ENCODE measurements at places on chromosomes 16 and 17.

DNA sequence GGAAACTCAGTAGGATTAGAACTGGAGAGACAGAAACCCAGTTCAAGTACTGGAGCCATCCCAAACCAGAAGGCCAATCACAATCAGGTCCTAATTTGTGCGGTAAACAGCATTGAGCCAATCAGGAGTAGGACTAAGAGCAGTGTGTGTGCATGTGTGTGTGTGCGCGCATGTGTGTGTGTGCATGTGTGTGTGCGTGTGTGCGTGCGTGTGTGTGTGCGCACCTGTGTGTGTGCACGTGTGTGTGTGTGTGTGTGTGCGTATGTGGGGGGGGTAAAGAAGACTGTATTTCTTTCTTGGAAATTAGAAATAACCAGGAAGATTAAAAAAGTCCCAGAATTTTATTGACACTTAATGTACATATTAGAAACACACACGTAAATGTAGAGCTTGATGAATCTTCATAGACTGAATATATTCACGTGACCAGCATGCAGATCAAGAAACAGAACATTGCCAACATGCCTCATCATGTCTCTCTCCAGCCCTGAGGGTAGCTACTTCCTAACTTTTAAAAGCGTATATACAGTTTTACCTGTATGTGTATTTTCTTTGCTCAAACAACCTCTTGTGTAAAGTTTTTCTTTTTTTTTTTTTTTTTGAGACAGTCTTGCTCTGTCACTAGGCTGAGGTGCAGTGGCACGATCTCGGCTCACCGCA, 919 bp upstream of the DHRS7C start:
- no peak for DNase-seq

DNA sequence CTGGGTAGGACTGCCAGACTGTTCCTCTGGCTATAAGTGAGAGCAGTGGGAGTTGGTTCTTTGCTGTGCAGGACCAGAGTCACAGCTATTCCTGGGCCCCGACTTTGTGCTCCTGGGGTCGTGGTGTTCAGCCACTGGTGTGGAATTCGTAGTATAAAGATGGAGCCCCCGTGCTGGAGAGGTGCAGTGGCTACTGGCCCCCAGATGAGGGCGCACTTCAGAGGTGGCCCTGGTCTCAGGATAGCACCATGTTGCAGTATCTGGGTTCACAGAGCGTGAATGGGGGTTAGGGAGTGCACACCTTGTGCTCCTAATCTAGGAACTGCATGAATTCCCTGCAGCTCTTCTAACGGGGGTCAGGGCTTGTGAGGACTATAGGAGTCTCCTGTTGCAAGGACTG, 21.1 kb downstream of the TANC2 start:
- no peak for DNase-seq

- no peak for DNase-seq
These were observed 104.3 kb upstream of the SDK2 start for GRCh38 chr17:73748508-73748907.

GRCh38 chr16:50276801-50277555, 10.6 kb downstream of the ADCY7 start:
- DNase-seq: no peak

DNA sequence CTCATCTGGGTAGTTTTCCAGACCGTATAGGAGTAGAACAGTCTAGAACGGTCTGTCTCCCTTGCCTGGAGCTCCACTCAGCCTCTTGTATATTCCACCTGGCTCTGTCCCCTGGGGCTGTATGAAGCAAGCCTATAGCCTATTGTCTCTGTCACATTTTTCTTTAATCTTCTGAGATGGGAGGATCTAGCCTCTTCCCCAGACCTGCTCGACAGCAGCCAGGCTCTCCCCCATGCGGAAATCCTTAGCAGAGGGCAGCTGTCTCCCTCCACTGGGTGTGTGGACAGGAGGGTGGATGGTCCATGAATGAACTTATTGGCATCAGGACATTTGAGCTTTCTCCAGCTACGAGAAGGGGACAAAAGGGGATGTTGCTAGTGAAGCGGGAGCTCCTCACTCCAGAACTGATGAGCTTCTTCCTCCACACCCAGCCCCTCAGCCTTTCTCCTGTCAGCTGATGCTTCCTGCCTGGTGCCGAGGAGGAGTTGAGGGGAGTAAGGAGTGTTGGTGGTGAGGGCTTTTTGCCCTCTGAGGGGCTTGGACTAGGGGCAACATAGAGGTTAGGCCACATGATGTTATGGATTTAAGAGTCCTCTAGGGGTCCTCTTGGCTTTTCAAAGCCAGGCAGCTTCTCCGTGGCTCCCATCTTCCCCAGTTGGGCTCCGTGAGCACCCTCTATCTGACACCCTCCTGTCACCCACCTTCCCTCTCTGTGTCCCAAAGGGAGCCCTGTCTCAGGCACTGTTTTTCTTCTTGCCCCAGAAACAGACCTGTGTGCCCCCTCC, 28.0 kb downstream of the ARHGAP23 start:
- DNase-seq: no peak

GRCh38 chr17:560432-560873, 154.2 kb downstream of the VPS53 start:
- no peak for DNase-seq

- no peak for DNase-seq
These were observed 38.1 kb upstream of the RHOT1 start for GRCh38 chr17:32104158-32104557.

GRCh38 chr17:49915670-49916069, 53.3 kb upstream of the DLX4 start:
- no peak for DNase-seq

DNA sequence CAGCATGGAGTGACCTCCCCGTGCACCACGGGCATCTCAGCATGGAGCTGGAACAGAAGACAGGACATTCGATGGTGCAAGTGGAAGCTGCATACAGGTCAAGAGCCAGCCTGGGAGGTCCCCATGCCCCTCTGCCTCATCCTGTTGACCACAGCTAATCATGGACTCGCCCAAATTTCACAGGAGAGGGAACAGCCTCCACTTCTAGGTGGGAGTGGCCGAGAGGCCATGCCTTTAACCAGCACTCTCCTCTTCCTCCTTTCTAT, 3.8 kb upstream of the SLC47A2 start:
- DNase-seq: no peak

GRCh38 chr17:35780950-35781349, 14.5 kb downstream of the MMP28 start:
- DNase-seq: no peak

DNA sequence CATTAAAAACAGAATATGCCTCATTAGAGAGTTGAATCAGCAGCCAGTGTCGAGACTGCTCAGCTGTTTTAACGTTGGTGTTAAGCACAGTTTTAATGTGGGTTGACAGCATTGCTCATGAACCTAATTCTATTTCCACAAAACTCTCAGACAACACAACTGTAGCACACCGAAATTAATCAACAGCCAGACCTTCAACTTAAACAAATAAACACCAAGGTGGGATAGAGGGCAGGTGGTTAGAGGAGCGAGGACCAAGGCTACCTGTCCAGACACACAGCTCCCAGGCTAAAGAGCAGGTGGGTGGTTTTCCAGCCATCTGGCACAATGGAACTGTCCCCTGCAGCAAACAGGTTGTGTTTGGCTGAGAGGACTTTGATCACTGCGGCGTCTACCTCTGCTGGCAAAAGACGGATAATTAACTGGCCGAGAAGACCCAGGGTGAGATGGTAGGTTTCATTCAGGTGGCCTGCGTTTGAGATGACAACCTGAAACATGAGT, 69.6 kb upstream of the ATP2A3 start:
- DNase-seq: no peak

GRCh38 chr16:83002351-83003334, 375.9 kb downstream of the CDH13 start:
- DNase-seq: no peak

- DNase-seq: no peak
These were observed 202.8 kb upstream of the FOXF1 start for GRCh38 chr16:86307514-86307903.

GRCh38 chr16:17160920-17161431, 309.8 kb downstream of the XYLT1 start:
- no peak for DNase-seq

DNA sequence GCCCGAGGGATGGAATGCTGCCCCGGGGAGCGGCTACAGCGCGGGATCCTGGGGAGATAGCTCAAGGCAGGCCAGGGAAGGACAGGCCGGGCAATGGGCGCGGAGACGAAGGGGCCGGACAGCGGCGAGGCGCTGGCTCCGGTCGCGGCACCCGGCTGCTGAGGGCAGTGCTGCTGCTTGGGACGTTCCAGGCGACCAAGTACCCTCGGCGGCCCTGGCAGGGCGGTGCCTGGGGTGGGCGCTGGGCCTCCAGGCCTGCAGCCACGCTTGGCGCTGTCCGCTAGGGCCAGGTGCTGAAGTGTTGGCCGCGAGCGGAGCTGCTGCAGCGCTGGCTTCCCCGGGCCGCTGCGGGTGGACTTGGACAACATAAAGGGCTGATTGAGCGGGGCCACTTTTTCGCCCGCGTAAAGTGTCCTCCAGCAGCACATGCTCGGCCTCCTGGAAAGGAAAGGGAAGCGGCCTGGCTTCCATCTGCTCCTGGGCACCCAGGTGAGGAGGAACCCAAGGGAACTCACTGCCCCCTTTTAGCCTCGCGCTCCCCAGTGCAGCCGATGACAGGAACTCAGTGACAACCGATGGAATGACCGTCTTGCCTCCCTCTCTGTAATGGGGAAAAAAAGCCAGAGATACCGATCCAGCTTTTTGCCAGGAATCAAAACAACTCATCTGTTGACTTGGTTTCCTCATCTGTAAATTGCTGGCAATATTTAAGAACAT, 23.7 kb downstream of the CLEC3A start:
- DNase-seq: no peak

- DNase-seq: no peak
These were observed 147.3 kb upstream of the FOXF1 start for GRCh38 chr16:86363057-86363490.

DNA sequence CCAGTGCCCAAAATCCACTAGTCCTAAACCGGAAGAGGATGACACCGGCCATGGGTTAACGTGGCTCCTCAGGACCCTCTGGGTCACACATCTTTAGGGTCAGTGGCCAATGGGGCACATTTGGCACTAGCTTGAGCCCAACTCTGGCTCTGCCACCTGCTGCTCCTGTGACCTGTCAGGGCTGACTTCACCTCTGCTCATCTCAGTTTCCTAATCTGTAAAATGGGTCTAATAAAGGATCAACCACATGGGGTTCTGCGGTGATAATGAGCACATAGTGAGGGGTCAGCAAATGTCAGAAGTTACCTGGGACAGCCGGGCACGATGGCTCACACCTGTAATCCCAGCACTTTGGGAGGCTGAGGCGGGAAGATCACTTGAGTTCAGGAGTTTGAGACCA, 18.4 kb downstream of the QPRT start:
- no peak for DNase-seq

DNA sequence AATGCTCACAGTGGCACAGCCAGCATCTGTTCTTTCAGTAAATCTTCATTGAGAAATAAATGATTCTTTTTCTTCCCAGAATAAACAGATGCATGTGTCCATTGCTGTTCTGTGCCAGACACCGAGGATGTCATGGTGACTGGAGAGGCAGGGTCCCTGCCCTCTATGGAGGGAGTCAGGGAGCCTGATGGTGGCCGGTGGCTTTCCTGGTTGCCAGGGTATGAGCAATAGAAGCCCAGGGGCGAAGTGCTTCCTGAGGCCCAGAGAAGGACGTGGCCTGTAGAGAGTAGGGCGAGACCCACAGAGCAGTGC, 29.9 kb upstream of the NUDT16L1 start:
- DNase-seq: no peak

DNA sequence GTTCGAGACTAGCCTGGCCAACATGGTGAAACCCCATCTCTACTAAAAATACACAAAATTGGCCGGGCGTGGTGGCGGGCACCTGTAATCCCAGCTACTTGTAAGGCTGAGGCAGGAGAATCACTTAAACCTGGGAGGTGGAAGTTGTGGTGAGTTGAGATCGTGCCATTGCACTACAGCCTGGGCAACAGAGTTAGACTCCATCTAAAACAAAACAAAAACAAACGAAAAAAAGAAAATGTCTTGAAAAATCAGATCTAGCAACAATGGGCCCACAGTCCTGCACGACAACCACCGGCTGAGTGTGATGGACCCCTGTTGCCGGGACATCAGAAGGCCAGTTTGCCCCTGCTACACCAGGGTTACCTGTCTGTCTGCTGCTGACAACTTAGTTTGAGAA, 3.9 kb upstream of the RMI2 start:
- DNase-seq: no peak

DNA sequence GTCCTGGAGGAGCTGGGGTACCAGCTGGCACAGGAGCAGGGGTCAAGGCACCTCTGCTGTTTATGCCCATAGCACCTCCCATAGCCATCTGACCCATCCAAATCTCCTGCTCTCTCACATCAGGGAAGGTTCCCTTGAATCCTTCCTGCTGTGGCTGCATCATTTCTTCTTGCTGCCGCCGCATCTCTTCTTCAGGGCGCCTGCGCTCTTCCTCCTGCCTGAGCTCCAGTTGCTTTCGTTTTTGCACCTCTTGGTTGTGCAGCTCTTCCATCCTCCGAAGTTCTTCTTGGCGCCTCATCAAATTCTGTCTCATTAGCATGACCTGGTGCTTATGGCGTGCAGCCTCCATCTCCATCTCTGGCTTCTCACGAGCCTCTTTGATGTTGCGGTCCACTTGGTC, 2.0 kb upstream of the NOB1 start:
- DNase-seq: no peak

- DNase-seq: no peak
These were observed 420.1 kb downstream of the HS3ST4 start for GRCh38 chr16:26111900-26112299.

DNA sequence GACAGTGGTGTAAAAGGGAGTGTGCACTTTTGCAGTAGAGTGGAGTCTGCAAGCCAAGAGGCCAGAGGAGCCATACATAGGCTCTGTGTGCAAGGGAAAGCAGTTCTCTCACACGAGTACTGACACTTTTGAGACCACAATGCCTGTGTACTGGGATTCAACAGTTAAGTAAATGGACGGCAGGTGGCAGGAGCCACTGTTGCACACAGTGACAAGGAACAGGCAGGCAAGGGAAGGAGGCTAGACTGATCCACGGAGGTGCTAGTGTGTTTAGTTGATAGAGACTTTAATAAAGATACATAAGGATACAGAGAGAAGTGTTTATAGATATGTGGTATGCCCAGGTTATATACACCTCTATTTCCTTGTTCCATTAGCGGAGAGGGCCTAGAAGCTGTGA, 67.0 kb downstream of the MPRIP start:
- DNase-seq: peak; percentile 27

GRCh38 chr17:7569571-7569970, 7.9 kb downstream of the SENP3 start:
- DNase-seq: no peak

- no peak for DNase-seq
These were observed 61.4 kb upstream of the TMC5 start for GRCh38 chr16:19356024-19356952.

- no peak for DNase-seq
These were observed 7.8 kb downstream of the XYLT2 start for GRCh38 chr17:50353600-50354195.

GRCh38 chr16:27029525-27029924, 37.2 kb upstream of the C16orf82 start:
- DNase-seq: no peak

DNA sequence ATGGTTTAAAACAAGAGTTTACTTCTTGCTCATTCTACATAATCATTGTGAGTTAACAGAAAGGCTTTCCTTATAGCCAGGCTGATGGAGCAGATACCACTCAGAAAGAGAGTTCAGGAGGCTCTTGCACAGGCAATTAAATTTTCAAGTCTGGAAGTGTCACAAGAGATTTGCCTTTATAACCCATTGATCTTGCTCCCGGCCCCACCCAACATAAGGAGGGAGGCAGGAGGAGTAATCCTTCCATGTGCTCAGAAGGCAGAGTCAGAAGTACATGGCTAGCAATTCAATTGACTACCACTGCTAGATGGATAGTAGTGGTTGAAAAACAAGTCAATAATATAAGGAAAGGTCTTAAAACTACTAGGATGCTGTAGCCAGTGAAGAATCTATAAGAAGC, 346.3 kb upstream of the CDH11 start:
- DNase-seq: no peak

- DNase-seq: peak; percentile 34
These were observed 1.7 kb downstream of the ARHGAP27 start for GRCh38 chr17:45430738-45431530.
